ENCODE measurements at places on chromosomes 6 and 20.
A peak's percentile ranks its signal among the peaks of the same experiment; 100 is the strongest.

DNA sequence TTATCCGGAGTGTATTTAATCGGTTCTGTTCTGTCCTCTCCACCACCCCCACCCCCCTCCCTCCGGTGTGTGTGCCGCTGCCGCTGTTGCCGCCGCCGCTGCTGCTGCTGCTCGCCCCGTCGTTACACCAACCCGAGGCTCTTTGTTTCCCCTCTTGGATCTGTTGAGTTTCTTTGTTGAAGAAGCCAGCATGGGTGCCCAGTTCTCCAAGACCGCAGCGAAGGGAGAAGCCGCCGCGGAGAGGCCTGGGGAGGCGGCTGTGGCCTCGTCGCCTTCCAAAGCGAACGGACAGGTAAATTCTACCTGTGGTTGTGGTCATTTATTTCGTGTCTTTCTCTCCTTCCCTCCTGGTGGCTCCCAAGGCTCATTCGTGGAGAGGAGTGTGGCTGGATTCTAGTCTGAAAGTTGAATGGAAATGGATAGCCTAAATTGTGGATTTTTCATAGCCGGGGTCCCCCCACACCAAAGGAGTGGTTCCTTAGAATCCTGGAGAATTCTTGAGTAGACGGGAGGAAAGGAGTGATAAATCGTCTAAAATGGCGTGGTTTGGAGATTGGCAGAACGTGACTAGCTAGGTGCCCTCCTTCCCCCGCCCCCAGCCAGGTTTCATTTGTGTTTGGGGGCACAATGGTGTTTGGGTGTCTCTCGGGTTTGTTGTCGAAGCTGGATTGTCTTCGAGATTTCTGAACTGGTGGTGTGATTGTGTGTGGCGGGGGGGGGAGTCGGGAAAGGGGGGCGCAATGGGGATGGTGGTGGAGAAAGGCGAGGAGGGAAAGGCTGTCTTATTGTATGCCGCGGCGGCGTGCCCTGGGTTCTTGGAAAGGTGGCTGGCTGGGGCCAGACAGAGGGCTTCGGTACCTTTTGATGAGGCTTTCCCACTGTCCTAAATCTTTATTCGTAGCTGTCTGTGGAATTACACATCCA lies 673 bp downstream of the MARCKS start:
- peak; percentile 53 for DNase-seq

DNA sequence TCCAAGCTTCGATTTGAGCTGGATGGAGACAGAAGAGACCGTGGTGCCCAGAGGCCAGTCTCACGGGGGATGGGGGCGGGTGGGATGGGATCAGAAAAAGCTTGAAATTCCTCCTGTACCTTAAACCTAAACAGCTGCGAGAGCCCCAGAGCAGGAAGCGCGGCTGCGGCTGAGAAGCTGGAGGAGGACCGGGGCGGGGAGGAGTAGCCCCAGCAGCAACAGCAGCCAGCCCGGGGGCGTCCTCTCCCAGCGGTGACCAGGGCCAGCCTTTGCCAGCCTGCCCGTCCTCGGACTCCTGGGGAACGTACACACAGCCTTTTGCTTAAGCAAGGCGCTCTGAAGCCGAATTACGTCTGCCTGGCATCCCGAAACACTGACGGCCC lies 17.4 kb upstream of the PRDM13 start:
- DNase-seq = no peak

DNA sequence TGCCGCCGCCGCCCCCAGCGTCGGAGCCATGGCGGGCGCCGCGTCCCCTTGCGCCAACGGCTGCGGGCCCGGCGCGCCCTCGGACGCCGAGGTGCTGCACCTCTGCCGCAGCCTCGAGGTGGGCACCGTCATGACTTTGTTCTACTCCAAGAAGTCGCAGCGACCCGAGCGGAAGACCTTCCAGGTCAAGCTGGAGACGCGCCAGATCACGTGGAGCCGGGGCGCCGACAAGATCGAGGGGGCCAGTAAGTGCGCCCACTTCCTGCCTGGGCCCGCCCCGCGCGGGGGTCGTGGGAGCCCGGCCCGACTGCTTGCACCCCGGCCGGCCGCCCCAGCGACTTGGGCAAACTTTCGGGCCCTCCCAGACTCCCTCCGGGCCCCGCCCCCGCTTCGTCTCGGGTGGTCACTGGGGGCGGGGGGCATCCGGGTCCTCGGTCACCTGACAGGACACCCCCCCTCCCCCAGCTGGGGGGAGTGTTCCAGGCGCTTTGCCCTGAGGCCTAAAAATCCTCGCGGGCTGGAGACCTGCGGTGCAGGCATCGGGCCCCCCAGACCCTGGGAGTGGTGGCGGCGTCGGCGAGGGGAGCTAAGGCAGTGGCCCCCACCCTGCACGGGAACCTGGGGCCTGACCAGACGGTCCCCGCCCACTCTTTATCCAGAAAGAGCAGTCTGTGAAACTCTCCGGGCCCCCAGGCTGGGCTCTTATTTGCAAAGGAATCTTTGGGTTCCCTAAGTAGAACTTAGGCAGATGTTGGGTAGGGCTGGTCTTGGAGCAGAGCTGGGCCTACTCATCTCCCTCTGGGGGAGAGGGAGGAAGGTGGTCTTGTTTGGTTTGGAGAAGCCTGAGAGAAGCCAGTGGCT lies 501 bp downstream of the PLCG1 start:
- peak; percentile 48 for DNase-seq

- DNase-seq = no peak
Observed at GRCh38 chr6:162157167-162157870, 570.2 kb downstream of the PRKN start.

- DNase-seq = no peak
Observed at GRCh38 chr20:44465001-44465560, 10.6 kb upstream of the TTPAL start.

DNA sequence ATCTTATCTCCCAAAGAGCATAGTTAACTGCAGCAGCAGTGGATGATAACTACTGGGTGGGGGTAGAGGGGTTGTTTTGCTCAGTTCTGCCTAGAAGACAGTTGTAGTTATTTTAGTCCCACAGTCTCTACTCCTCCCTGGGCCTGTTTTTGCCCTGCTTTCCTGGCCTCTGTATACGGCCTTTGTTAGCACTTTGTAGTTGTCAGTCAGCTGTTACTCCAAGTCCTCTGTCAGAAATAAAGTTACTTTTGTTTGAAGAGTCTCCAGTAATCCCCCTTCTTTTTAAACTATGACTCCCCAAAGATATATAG lies 113.9 kb downstream of the SLC16A10 start:
- DNase-seq = no peak

GRCh38 chr6:77089776-77090175 lies 373.5 kb downstream of the HTR1B start:
- DNase-seq = no peak

- DNase-seq = no peak
Observed at GRCh38 chr20:5353624-5354496, 37.1 kb upstream of the PROKR2 start.

GRCh38 chr6:30142665-30143064 lies 6.7 kb downstream of the TRIM40 start:
- no peak for DNase-seq

DNA sequence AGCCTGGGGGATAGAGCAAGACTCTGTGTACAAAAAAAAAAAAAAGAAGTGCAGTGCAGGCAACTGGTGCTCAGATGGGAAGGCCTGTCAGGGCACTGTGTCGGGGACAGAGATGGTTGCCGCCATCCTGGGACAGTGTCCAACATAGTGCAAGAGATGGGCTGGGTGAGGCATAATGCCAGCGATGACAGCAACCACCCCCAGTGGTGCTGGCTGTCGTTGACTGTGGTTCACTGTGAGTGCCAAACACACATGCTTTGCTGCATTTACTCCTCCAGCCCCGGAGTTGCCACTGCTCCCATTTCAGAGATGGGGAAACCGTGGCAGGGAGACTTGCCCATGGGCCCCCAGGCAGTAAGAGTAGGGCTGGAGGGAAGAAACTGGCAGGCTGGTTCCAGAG lies 5.2 kb upstream of the C20orf203 start:
- DNase-seq = peak; percentile 90

GRCh38 chr20:61778495-61778863 lies 287.2 kb downstream of the TAF4 start:
- DNase-seq = no peak

- DNase-seq = no peak
Observed at GRCh38 chr20:62428002-62428372, 648 bp upstream of the RBBP8NL start.

DNA sequence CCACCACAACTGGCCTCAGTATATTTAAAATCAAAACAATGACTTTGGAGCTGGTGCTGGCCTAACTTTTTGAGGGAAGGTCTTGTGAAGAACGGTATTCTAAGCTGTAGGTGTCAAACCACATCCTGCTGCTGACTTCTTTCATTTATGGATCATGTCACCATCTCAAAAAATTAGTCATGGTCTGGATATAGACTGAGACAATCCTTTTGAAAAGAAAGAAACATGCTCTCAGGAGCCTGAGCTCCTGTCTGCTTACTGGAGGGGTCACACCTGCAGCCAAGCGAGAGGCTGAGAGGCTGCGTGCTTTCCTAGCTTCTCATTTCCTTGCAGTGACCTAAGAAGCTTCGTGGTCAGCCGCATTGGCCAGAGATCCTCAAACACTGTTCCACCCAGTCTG lies 55.2 kb downstream of the TIAM2 start:
- DNase-seq = no peak

DNA sequence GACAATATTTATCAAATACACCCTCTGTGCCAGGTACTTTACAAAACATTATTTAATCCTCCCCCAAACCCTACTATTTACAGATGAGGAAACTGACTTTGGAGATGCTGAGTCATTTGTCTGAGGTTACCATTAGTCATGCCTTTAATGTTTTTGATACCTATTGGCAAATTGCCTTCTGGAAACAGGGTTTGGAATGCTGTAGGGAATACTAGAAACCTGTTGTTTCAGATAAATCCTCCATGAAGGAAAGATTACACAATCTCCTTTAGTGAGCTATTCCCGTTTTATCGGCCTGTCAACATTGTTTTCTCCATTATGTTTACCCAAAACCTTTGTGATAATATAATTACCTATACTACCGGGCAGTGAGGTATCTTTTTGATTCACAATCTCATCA lies 93.6 kb upstream of the ADGRF1 start:
- peak; percentile 71 for DNase-seq

DNA sequence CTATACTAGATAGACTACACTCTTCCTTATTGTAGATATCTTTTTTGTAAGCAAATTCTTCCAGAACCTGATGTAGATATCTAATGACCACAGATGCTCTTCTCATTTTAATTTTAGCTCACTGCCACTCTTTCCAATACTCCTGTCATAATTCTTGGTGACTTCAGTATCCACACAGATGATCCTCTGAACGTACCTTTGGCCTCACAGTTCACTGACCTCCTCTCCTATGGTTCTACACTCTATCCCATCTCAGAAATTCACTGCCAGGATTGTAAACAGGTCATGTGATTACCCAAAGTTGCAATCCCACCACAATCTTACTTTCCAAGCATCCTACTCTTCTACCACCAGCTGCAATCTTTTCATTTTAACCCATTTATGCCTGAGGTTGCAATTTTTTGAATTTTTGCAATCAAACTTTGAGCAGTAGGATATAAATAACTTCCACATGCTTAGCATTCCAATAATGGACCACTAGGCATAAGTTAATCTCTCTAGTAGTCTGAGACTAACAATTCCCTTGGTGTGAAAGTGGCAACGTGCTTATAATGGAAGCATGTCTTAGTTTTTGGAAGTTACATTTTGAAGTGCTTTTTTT lies 31.2 kb downstream of the ESF1 start:
- DNase-seq = no peak

DNA sequence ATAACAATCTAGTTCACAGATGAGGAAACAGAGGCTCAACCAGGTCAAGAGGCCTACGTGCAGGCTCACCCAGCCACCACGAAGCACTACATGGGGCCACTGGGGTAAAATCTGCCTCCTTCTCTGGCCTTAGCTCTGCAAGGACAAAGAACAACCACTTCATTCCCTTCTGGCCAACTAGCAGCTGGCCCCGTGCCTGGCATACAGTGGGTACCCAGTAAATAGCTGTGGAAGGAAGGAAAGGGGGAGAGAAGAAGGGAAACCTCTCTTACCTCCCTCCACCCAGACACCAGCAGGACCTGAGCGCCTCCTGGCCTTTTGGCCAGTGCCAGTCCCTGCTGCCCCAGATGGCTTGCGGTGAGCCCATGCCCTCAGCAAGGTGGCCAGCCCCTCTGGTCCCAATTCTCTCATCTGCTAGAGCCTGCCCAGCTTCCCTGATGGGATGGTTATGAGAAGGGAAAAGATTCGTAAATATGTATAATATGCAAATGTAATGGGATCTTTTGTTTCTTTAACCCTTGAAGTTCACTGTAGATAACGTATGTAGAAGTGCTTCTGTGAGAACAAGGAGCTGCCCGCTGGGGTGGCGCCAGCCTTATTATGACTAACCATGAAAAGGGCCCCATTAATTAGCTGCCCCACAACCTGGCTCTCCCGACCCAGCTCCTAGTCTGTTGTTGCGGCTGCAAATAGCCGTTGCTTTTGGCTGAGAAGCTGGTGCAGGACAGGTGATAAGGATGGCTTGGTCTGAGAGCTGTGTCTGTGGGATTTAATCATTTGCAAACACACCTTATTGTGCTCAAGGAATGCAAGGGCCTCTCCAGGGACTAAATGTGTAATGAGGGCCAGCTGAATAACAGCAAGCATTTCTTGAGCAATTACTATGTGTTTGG lies 62.0 kb downstream of the DLGAP4 start:
- no peak for DNase-seq

GRCh38 chr20:6886065-6886729 lies 118.7 kb downstream of the BMP2 start:
- no peak for DNase-seq

DNA sequence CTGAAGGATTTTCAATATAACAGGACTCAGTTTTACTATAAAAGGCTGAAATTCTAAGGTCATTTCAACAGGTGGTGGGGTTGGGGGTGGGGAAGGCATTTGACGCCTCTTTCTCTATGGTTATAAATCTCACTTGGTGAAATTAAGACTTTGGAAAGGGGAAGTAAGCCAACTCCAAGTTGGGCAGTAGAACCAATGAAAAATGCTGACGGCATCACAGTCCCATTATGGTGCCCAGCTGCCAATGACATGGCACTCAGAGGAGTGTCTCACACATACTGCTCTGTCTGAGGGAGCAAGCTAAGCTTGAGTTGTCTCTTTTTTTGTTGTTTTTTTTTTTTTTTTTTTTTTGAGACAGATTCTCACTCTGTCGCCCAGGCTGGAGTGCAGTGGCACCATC lies 4.7 kb downstream of the SLC16A10 start:
- DNase-seq = no peak

- no peak for DNase-seq
Observed at GRCh38 chr6:89797317-89797716, 22.3 kb downstream of the MDN1 start.

DNA sequence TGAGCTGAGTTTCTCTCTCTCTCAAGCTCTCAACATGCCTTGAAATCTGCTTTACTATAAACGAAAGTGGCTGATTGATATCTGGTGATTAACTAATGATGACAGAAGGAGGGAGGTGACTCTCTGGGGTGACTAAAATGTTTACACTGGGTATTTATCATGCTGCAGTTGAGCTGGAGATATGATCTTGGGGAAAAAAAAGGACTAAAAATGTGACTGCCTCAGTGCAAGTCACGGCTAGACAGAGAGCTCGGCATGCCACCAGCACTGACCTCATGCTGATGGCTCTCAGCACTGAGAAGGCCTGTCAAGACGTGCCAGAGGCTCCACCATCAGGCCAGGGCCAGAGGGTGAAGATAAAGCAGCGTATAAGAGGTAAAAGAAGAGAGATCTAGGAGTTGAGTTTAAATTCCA lies 103.1 kb upstream of the SPACA1 start:
- peak; percentile 48 for DNase-seq

Measured in fibroblast of gingiva (primary cell).